ENCODE measurements at places on chromosomes 3 and 15.
A peak's percentile ranks its signal among the peaks of the same experiment; 100 is the strongest.

DNA sequence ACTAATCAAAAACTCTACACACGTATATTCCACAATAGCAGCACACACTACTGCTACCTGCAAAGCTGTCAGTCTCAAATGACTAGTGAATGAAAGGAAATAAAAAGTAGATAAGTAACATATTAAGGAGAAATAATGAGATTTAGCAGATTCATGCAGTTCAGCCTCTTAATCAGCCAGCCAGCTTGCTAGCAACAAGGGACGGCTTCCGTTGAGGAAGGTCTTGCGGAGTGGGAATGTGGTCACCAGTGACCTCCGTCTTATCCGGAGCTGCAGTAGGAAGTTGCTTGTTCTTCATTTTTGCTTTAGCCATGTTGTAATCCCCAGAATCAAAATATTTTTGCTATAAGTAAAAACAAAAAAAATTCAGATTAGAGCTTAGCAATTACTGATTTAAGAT lies 17.1 kb downstream of the ARPP19 start:
- DNase-seq = no peak

- peak; percentile 53 for DNase-seq
Measured at GRCh38 chr3:81643721-81644120, 117.7 kb downstream of the GBE1 start.

DNA sequence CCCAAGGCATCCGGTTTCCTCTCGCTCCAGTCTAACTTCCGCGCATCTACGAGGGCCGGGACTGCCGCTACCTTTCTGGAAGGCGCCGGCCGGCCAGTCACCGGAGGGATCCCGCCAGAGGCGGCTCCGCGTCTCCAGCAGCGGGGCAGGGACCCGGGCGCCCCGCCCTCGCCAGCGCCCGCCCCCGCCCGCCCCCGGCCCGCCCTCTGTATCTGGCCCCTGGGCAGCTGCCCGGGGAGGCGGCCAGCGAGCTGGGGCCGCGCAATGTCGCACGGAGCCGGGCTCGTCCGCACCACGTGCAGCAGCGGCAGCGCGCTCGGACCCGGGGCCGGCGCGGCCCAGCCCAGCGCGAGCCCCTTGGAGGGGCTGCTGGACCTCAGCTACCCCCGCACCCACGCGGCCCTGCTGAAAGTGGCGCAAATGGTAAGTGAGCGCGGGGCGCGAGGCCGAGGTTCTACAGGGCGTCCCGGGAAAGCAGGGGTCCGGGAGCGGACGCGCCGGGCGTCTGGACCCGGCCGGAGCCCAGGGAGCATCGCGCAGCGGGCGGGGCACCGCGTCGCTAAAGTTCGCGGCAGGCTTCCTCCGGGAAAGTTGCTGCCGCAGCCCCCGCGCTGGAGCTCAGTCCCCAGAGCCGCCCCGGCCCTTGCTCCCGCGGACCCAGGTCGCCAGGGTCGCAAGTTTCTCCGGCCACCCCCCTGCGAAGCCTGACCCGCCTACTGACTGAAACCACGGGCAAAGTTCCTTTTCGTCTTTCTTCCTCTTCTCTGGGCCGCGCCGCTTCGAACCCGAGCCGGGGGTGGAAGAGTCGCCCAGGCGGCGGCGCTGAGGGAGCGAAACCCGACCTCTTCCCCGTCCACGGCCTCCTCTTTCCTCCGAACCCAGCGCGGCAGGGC lies at the start of gene CMTM7:
Gene CMTM7 (plus strand): TSS at position 211 of the 893 bp plus-strand sequence. CDS start 54 bp downstream, at position 265.
- peak; percentile 86 for DNase-seq

DNA sequence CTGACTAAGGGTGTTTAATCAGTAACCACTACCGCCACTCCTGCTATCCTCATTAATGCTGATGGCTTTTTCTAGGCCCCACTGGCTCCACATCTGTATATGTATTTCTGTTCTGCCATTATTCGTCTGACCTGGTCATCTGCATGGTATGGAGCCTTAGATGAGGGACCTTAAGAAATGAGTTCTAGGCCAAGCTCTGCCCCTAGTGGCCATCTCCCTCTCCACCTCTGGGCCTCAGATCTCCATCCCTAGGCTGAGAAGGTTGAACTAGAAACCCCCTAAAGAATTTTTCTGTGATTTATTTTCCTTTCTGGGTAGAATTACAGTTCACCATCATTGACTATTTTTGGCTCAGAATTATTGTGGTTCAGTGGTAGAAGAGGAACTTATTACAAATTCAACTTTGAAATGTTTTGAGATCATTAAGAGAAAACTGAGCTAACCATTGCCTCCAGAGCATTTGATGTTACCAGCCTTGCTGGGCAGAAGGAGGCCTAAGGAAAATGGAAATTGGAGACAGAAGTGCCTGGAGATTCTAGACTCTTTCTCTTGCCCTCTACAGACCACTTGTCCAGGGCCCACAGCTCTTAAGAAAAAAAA lies 325.2 kb upstream of the NR2E3 start:
- DNase-seq = peak; percentile 58

DNA sequence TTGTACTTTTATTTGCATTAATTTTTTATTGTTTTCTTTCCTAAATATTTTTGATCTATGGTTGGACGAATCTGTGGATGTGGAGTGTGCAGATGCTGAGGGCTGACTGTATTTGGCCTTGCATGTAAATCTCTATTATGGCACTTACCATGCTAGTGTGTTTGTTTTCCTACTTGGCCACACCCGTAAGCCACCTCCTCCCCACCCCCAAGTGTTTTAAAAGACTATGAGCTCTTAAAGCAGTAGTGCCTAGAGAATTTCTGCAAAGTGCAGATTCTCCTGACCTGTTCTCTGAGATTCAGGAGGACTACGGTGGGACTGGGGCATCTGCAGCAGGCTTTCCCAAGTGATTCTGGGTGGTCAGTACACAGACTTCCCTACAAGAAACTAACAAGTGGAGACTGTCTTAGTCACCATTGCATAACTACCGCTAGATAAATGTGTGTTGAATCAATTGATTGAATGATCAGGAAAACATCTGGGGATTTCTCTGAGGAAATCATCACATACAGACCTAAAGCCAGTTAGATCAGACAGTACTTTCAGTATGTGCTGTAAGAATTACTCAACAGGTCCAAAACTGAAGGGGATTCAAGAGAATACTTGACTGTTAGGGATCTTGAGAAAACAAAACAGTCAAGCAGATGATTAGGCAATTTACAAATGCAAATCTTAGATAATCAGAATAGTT lies 6.2 kb upstream of the TIPARP start:
- peak; percentile 23 for DNase-seq

- DNase-seq = peak; percentile 21
Measured at GRCh38 chr3:183629546-183630301, 5.7 kb upstream of the KLHL24 start.

- peak; percentile 39 for DNase-seq
Measured at GRCh38 chr15:63156755-63157117, 541 bp downstream of the RPS27L start.

DNA sequence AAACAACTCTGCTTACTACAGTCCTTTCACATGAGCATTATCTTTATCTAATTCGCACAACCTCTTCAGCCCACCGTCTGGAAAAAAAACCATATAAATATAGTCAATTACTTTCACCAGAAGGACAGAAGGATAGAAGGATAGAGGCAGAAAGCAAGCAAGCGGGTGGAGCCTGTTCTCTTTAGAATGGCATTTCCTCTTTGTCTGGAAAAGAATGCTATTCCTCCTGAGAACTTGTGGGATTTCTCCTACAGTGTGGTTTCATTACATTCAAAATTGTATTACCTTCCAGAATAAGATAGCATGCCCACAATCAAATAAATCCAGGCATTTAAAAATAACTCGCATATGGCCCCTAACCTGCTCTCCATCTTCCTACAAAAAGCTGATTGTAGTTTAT lies 23.1 kb downstream of the SLC30A4 start:
- peak; percentile 41 for DNase-seq

- no peak for DNase-seq
Measured at GRCh38 chr3:57068437-57069089, 8.1 kb downstream of the SPATA12 start.

DNA sequence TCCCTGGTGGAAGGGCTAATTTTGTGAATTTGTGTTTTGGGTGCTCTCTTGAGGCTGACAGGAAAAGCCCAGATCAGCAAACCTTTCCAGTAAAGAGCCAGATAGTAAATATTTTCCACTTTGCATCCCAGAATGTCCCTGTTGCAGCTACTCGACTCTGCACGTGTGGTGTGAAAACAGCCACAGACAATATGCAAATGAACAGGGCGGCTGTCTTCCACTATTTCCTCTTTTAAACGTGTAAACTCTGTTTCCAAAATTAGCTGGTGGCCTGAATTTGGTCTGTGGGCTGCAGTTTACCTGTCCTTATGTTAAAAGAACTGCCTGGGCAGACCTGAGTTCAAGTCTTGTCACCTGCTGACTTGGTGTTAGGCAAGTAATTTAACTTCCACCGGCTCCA lies 202.7 kb downstream of the EDEM1 start:
- DNase-seq = no peak

- DNase-seq = no peak
Measured at GRCh38 chr3:11651477-11651876, 7.8 kb upstream of the VGLL4 start.

DNA sequence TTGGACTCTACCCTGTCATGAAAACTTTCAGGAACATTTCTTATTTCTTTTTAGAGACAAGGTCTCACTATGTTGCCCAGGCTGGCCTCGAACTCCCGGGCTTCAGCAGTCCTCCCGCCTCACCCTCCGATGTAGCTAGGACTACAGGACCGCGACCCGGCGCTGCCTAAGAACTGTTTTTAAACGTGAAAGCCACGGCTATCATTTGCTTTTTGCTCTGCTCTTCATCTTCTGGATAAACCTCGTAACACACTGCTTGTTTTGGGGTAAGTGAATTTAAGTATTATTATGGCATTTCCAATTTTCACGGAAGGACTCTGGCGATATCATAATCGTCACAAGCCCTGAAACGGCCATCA lies 14.3 kb upstream of the CCNL1 start:
- peak; percentile 47 for DNase-seq

GRCh38 chr3:53226841-53227407 lies 28.9 kb downstream of the TKT start:
- no peak for DNase-seq

DNA sequence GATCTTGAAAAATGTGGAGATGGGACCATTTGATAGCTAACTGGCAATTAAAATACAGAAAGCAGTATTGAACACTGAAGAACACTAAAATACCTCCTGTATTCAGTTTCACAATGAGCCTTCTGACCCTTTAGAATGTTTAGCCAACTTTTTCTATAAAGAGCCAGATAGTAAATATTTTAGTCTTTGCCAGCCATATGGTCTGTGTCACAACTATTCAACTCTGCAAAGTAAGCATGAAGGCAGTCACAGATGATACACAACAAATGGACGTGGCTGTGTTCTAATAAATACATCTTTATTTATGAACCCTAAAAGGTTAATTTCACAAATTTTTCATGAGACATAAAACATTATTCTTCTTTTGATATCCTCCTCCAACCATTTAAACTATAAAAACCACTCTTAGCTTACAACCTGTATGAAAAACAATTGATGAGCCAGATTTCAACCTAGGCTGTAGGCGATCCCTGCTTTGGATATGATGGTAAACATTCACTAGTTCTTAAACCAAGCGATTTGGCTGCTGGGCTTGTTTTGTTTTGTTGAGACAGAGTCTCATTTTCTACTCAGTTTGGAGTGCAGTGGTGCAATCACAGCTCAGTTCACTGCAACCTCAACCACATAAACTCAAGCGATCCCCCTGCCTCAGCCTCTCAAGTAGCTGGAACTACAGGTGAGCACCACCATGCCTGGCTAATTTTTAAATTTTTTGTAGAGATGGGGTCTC lies 13.6 kb upstream of the CSPG5 start:
- no peak for DNase-seq

DNA sequence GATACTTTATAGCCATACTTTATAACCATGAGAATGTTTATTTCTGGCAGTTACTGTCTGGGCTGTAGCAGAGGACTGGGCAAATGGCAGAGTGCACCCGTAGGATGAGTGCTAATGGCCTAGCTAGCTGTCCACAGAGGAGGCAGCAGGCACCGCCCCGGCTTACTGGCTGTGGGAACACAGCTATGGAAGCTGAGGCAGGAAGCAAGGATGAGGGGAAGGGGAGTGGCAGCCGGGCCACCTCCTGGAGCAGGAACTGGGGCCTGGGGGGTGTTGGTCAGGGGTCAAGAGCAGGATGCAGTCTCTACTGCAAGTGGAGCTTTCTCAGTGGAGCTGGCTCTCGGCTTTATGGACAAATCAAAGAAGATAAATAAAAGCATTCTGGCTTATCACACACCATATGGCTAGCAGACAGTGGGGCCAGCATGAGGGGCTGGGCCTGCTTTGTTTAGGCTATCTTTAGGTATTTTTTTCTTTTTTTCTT lies 316.8 kb upstream of the CTDSPL start:
- DNase-seq = no peak

DNA sequence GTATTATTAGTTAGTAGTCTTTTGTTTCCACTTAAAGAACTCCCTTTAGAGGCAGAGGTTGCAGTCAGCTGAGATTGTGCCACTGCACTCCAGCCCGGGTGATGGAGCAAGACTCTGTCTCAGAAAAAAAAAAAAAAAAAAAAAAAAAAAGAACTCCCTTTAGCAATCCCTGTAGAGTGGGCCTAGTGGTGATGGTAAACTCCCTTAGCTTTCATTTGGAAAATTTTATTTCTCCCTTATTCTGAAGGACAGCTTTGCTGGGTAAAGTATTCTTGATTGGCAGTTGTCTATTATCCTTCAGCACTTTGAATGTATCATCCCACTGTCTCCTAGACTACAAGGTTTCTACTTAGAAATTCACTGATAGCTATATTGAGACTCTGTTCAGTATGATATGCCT lies 46.0 kb downstream of the RPL39L start:
- no peak for DNase-seq

DNA sequence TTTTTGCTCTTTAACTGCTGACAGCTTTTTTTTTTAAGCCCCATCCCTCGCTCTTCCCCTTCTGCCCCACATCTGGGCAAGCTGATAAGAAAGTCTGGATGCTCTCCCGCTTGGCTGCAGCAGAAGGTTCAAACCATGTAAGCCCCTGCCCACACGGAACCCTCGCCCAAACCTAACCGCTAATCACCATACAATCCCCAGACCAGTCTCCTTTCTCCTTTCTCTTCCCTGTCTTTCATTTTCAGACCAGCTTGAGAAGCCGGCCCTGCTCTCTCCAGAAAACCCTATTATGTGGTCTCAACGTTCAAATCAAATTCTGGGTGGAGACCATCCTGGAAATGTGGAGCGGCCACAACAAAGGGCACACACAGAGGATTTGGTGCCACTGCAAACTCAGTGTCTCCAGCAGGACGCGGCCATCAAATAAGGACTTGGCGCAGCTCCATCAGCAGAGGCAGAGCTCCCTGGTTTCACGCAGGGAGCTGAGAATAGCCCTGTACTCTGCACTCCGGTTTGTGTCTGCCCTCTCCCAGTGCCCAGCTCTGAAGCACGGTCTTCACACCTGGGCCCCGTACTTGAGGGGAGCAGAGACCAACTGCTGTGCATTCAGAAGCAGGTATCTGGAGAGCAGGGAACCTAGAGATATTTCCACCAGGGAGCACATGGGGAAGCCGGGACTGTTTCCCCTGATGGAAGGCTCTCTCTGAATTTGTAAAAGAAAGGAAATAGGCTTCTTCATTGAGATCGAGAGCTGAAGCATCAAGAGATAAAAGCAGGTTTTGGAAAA lies 92.6 kb downstream of the XXYLT1 start:
- no peak for DNase-seq

DNA sequence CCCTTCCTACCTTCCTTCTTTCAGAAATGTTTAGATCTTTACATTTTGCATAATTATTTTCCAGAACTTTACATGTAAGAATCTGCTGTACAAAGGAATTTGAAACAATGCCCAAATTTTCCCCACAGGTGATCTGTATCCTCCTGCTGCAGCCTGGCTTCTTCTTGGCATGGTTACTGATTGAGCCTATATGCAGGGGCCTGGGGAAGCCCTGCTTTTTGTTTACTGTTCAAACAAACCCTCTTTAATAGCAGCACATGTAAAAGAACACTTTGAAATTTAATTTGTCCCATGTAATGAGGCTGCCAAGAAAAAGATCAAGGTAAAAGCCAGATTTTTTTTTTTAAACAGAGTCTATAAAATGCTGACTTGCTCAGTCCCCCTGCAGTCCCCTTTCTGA lies 432.2 kb downstream of the TUSC7 start:
- DNase-seq = no peak
